ENCODE measurements at places on chromosomes 12 and 14. TPM values are rescaled to one million over a fixed set of nuclear protein-coding genes. Genes with fewer than 3 reads are reported as not detected.

GLT8D2 gene
- total RNA-seq: 12.6 TPM

CDCA3 gene
- total RNA-seq: 1.5 TPM

GLIPR1 gene
- total RNA-seq: 36.0 TPM

CYP27B1 gene
- total RNA-seq: under 0.01 TPM

NTF3 gene
- 1.5 TPM for total RNA-seq

CLEC1B gene
- not detected for total RNA-seq

PIWIL1 gene
- not detected for total RNA-seq

NTN4 gene
- total RNA-seq: 28.6 TPM

KLRB1 gene
- total RNA-seq: not detected

PRIMA1 gene
- total RNA-seq: not detected

AKAP3 gene
- 1.5 TPM for total RNA-seq

MEG3 gene
- total RNA-seq: 95.0 TPM

SLC25A21 gene
- total RNA-seq: 0.50 TPM

RAPGEF3 gene
- total RNA-seq: 2.8 TPM

SLC41A2 gene
- total RNA-seq: 22.8 TPM

PTHLH gene
- total RNA-seq: 0.26 TPM

CCDC198 gene
- not detected for total RNA-seq

EIF2S3B gene
- 1.8 TPM for total RNA-seq

All from fibroblast of lung (primary cell).